ENCODE measurements at places on chromosomes 1 and 21. TPM values are rescaled to one million over a fixed set of nuclear protein-coding genes. Genes with fewer than 3 reads are reported as not detected.

The RAD54L gene
- total RNA-seq, result 8.2 TPM

The SLFNL1 gene
- not detected for total RNA-seq

The KCNN3 gene
- total RNA-seq, result not detected

The LCE3D gene
- total RNA-seq, result 2.3 TPM

The HTR6 gene
- total RNA-seq, result 0.15 TPM

The ARHGEF16 gene
- total RNA-seq, result 3.2 TPM

The CYP2J2 gene
- total RNA-seq, result 0.11 TPM

Data from A549 treated with Mapracorat at 1 μM for 4 hours (cell line).